ENCODE measurements at places on chromosomes 3 and 15. TPM values are rescaled to one million over a fixed set of nuclear protein-coding genes. Genes with fewer than 3 reads are reported as not detected.
A peak's percentile ranks its signal among the peaks of the same experiment; 100 is the strongest.

DNA sequence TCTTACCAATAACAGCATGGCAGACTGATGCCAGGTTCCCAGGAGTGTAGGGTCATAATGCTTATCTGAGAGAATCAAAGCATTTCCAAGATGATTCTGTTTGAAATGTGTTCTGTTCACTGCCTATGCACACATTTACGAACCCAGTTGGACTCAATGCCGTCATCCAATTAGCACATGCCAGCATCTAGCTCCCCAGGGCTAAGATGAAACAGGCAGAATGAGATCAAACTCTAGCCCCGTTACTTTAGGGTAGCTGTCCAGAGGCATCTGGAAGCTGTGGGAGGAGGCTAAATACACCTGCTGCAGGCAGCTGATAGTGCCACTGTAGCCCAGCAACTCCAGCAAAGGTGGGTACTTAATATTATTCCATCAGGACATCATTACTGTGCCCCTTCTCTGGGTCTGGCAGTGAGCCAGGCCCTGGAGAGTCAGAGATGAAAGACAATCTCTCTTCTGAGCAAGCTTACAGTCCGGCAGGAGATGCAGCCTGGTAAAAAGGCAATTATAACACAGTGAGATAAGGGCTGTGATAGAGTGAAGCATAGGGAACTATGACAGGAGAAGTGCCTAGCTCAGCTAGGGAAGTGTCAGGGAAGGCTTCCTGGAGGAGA lies 156.4 kb upstream of the PPP2R3A start:
- H3K4me3 ChIP-seq, result no peak overlapping the region
- DNase-seq, result no peak
- H3K27ac ChIP-seq, result no peak overlapping the region
- H3K27me3 ChIP-seq, result no peaks in the 10 kb centered on the region
- H3K36me3 ChIP-seq, result no peaks in the 10 kb centered on the region

DNA sequence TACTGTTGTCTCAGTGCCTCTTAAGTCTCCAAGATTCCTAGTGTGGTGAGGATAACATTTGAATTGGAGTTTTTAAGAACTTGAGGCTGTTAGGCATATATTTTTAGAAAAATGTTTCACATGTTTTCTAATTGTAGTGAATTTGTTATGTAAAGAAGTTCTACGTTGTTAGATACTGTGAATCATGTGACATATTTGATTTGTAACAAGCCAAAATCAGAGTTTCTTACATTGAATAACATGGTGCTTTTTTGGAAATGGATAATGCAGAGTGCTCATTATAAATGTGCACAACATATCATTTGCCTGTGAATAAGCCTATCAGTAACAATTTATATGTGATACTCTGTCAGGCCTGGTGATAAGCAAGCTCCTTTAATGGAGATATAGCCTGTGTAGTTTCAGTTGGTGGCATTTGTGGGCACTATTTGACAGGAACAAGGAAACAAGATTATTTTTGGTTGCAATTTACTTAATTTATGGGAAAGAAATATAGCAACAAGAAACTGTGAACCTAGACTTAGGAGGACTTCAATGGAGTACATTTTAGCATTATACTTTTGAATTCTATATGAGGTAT lies 328.8 kb downstream of the ARPP21 start:
- H3K4me1 ChIP-seq, result no peaks in the 10 kb centered on the region
- DNase-seq, result no peak
- H3K36me3 ChIP-seq, result no peaks in the 10 kb centered on the region

Gene PARP16
- 3.8 TPM for total RNA-seq

GRCh38 chr3:160473978-160474377 lies 24.4 kb upstream of the TRIM59 start:
- H3K27me3 ChIP-seq, result no peaks in the 10 kb centered on the region
- no peak for DNase-seq
- H3K27ac ChIP-seq, result no peak overlapping the region
- H3K4me1 ChIP-seq, result no peaks in the 10 kb centered on the region

DNA sequence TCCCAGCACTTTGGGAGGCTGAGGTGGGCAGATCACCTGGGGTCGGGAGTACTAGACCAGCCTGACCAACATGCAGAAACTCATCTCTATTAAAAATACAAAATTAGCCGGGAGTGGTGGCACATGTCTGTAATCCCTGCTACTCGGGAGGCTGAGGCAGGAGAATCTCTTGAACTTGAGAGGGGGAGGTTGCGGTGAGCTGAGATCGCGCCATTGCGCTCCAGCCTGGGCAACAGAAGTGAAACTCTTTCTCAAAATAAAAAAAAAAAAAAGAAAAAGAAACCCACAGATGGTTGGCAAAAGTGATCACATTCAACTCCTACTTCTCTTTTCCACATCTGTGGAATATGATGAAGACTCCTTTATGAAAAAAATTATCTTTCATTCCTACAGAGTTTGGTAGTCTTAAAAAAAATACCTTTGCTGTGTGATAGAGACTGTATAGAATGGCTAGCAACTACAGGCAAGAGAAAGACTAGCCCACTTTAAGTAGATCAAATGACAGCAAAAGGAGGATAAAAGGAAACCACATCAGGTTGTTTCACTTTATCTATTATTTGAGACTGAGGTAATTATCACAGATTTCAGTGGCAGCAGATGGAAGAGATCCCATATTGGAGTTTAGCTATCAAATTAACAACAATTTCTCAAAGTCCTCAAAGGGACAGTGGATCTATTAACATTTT lies 172.9 kb upstream of the TSPAN3 start:
- H3K4me3 ChIP-seq, result no peak overlapping the region
- no peaks in the 10 kb centered on the region for H3K4me1 ChIP-seq
- no peak for DNase-seq
- H3K27me3 ChIP-seq, result no peaks in the 10 kb centered on the region
- no peak overlapping the region for H3K27ac ChIP-seq

DNA sequence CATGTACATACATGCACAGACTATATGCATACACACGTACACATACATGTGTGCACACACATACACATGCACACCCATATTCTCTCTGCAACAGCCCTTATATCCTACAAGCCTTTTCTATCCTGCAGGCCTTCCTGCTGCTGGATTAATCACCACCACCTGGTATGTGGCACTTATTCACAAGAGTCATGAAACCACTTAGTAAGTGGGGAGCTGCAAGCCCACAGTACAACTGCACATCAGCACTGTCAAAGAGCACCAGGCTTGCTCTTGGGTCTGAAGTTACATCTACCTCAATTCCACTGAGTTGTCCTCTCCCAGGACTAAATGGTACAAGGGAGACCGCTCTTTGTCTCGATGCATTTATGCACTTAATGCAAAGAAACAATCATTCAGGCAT lies 233.2 kb downstream of the KLF13 start:
- H3K4me3 ChIP-seq, result no peak overlapping the region
- DNase-seq, result no peak
- no peaks in the 10 kb centered on the region for H3K27me3 ChIP-seq
- no peak overlapping the region for H3K27ac ChIP-seq
- no peaks in the 10 kb centered on the region for H3K36me3 ChIP-seq
- H3K4me1 ChIP-seq, result no peaks in the 10 kb centered on the region

Gene EFCC1
- total RNA-seq, result 5.2 TPM

- no peaks in the 10 kb centered on the region for H3K36me3 ChIP-seq
- H3K27ac ChIP-seq, result peak overlapping the region; percentile 72
- DNase-seq, result no peak
- no peaks in the 10 kb centered on the region for H3K4me1 ChIP-seq
These were observed 44.1 kb upstream of the WWTR1 start for GRCh38 chr3:149701977-149702350.

DNA sequence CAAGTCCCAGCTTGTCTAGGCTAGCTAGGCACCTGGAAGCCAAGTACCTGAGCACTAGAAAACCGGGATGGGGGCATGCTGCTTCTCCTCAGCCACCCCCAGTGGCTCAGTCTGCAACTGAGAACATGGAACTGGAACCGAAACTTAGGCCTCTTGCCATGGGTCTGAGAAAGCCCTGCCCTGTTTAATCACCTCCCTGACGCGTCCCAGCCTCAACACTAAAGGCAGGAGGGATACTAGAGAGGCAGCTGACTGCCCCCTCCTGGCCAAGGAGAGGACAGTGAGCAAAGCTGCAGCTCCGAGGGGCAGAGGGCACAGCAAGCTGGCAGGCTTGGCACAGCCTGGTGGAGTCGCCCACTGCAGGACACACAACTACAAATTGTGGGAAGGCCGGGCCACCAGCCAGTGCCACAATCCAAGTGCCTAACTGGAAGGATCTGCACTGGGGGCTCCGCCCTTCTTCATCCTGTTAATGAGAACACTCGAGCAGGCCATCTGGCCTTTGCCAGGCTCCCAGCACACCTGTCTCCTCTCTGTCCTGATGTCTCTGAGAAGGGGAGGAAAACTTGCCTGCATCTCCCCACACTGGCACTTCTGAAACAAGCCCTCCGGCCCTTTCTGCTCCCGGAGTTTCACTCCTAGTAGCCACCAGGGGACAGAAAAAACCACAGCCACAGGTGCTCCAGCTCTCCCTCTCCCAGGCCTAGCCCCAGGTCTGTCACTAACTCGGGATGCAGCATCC lies 53.7 kb downstream of the BDH1 start:
- H3K4me1 ChIP-seq, result no peaks in the 10 kb centered on the region
- H3K27me3 ChIP-seq, result no peaks in the 10 kb centered on the region
- no peak overlapping the region for H3K4me3 ChIP-seq

- no peak for DNase-seq
- no peaks in the 10 kb centered on the region for H3K36me3 ChIP-seq
- peak overlapping the region; percentile 95 for H3K27ac ChIP-seq
- H3K27me3 ChIP-seq, result no peaks in the 10 kb centered on the region
These were observed 127.2 kb downstream of the GHSR start for GRCh38 chr3:172321035-172321434.

DNA sequence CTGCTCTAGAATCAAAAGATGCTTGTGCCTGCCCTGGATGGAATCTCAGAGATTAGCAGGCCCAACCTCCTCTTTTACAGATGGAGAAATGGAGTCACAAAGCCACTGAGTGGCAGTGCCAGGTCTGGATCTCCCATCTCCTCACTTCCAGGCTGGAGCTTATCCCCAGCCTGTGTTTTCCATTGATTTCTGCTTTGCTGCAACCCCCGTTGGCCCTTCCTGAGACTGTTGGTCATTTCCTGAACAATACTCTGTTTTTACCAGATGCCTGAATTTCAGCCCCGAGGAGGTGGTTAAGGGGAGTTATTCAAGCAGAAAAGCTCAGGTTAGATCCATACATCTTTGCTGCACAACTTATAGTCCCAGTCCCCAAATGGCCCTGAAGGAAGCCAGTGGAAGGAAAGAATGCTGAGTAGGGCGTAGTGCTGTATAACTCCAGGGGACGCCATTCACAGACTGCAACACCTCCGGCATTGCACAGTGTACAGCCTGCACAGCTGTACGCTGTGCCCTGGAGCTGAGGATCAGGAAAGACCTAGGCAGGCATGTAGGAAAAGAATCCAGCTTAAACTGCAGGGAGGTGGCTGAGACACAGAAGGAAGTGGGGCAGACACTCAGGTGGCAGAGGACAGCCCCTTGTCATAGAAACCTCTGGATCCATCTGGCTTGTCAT lies 77.5 kb downstream of the RPLP1 start:
- H3K27ac ChIP-seq, result no peak overlapping the region
- H3K4me1 ChIP-seq, result no peaks in the 10 kb centered on the region
- no peaks in the 10 kb centered on the region for H3K36me3 ChIP-seq
- no peak for DNase-seq
- H3K27me3 ChIP-seq, result no peaks in the 10 kb centered on the region

DNA sequence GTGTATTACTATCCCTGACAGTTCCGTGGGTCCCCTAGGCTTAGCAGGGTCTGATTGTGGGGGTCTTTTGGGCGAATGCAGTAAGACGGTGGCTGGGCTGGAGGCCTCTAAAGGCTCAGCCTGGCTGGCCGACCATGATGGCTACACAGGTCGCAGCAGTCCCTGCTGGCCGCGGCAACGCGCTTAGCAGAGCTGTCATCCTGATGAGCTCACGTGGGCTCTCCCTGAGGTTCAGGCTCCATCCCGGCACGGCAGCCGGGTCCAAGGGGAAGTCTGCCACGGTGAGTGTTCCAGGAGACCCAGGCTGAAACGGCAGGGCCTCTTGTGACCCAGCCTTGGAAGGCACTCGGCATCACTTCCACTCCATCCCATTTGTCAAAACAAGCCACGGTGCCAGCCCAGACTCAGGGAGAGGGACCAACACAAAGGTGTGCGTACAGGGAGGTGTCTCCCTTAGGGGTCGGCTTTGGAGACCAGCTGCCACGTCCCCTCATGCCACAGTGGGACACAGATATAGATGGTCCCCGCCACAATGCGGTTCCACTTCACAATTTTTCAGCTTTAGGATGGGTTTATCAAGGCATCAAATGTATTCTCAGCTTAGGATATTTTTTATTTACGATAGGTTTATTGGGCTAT lies 101.8 kb downstream of the XXYLT1 start:
- DNase-seq, result peak; percentile 12
- H3K36me3 ChIP-seq, result no peaks in the 10 kb centered on the region
- no peaks in the 10 kb centered on the region for H3K4me1 ChIP-seq
- no peak overlapping the region for H3K27ac ChIP-seq
- H3K4me3 ChIP-seq, result no peak overlapping the region
- H3K27me3 ChIP-seq, result no peaks in the 10 kb centered on the region

- H3K36me3 ChIP-seq, result no peaks in the 10 kb centered on the region
- no peaks in the 10 kb centered on the region for H3K27me3 ChIP-seq
- H3K4me1 ChIP-seq, result no peaks in the 10 kb centered on the region
- H3K4me3 ChIP-seq, result no peak overlapping the region
- no peak overlapping the region for H3K27ac ChIP-seq
These were observed 70.0 kb upstream of the SLC6A6 start for GRCh38 chr3:14332392-14332791.

DNA sequence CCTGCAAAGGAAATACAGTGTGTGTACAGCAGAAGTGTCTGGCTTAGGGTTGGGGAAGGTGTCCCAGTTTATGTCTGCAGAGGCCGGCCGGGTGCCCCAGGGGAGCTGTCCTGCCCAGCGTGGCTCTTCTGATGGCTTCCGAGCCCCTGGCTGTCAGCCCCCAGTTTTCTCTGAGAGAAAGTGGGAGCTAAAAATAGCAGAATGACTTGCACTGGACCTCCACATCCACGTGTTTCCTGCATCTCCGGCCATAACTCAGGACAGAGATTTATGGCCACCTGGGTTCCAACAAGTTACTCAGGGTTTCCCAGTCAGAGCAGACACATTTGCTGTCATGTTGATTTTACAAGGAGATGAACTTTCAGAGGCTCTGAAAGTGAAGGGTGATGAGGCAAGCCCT lies 192.0 kb downstream of the ATP10A start:
- DNase-seq, result peak; percentile 63
- H3K27ac ChIP-seq, result peak overlapping the region; percentile 15
- no peaks in the 10 kb centered on the region for H3K36me3 ChIP-seq
- H3K4me3 ChIP-seq, result no peak overlapping the region
- no peaks in the 10 kb centered on the region for H3K27me3 ChIP-seq

DNA sequence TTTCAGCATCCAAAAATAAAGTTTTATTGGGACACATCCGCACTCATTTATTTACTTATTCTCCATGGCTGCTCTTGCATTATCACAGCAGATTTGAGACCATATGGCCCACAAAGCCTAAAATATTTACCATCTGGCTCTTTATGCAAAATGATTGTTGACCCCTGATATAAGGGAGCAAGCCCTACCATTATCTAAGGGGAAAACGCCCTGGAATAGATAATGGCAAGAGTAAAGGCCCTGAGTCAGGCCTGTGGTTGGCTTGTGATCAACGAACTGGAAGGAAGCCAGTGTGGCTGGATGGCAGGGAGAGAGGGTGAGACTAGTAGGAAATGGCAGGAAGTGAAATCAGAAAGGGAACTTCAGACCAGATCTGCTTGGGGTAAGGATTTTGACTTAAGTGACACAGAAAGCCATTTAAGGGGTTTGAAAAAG lies 24.6 kb upstream of the DMXL2 start:
- no peak overlapping the region for H3K4me3 ChIP-seq
- H3K36me3 ChIP-seq, result no peaks in the 10 kb centered on the region
- DNase-seq, result no peak
- H3K27me3 ChIP-seq, result no peaks in the 10 kb centered on the region

All from uterus (tissue), 4 donors.